ENCODE measurements at places on chromosomes 12 and 14.

DNA sequence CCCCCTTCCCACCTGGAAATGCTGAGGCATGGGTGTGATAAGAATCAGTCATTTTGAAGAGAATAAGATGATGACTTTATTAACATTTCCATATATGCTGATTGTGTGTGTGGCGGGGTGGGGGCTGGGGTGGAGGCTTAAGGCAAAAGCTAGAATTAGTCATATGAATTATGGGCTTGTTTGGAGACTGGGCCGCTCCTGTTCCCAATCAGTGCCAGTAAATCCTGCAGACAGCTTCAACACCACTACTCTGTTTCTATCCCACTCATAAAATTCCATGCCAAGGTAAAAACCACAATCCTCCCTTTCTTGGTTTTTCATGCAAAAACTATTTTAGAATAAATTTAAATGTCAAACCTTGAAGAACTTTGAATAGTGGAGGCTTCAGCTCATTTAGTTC lies 29.9 kb upstream of the SLC38A2 start:
- no peak for DNase-seq

GRCh38 chr12:537772-538171 lies 78.0 kb downstream of the B4GALNT3 start:
- DNase-seq, result no peak

DNA sequence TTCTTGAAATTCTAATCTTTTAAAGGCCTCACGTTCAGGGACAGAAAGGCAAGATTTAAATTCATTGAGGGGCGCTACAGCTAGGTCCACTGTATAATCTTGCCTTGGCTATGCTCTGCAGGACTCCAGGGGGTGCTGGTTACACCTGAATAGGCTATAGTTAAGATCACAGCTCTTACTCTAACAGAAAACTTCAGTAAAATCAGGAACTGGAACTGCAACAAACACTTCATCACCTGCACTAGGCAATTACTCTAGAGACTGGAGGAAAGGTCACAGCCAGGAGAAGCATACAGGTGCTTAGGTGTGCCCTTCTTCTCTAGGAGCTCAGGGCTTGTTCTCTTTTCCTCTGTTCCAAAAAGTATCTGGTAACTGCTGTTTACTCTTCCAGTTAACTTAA lies 20.9 kb downstream of the SLCO1C1 start:
- DNase-seq, result no peak

DNA sequence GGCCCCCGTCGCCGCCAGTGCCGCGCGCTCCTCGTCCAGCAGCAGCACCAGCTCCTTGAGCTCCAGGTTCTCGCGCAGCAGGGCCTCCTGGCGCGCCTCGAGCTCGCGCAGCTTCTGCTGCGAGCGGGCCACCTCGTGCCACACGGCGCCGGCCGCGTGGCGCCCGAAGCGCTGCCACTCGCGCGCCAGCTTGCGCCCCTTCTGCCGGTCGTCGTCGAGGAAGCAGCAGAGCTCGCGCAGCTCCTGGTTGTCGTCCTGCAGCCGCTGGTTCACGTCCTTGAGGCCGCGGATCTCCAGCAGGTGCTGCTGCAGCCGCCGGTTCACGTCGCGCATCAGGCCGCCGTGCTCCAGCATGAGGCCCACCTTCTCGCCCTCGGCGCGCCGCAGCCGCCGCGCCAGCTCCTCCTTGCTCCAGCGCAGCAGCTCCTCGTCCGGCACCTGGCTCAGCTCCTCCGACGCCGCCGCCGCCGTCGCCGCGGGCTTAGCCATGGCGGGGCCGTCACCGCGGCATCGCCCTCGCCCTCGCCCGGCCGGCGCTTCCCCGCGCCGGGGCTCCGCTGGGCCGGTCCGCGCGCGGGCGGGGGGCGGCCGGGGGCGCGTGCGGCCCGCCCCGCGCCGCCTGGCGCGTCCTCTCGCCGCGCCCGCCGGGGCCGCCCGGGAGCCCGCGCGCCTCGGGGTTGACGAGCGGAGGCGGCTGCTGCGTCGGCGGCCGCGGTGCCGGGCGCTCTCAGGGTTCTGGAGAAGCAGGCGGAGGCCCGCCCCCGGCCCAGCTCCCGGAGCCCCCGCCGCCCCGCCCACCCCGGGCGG lies at the start of gene CCDC85C:
Gene CCDC85C (minus strand): TSS at position 737 of the 807 bp plus-strand sequence. CDS start 248 bp downstream, at position 489.
- peak; percentile 29 for DNase-seq

DNA sequence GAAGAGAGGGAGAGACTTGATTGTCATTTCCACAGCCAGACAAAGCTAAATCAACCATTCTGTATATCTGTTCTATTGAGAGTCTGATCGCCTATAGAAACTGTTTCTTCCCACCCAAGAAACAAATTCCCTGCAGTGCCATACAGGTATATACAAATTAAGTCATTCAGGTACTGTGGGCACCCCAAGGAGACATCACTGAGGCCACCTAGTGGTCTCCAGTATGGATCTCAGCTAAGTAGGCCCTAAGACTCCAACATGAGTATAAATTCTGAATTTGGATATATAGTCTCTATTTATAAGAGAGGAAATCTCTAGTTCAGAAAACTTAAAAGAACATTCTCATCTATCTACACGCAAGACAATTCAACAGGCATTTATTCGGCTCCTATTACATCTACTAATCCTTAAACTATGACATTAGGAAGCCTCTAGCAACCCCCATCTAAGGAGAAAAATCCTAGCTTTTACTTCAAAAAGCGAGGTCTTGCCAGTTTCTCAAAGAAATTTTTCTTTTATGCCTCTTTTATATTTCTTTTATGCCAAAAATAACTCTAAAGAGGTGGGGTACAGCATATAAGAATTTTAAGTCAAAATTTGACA lies 62.6 kb downstream of the DCAF5 start:
- no peak for DNase-seq

DNA sequence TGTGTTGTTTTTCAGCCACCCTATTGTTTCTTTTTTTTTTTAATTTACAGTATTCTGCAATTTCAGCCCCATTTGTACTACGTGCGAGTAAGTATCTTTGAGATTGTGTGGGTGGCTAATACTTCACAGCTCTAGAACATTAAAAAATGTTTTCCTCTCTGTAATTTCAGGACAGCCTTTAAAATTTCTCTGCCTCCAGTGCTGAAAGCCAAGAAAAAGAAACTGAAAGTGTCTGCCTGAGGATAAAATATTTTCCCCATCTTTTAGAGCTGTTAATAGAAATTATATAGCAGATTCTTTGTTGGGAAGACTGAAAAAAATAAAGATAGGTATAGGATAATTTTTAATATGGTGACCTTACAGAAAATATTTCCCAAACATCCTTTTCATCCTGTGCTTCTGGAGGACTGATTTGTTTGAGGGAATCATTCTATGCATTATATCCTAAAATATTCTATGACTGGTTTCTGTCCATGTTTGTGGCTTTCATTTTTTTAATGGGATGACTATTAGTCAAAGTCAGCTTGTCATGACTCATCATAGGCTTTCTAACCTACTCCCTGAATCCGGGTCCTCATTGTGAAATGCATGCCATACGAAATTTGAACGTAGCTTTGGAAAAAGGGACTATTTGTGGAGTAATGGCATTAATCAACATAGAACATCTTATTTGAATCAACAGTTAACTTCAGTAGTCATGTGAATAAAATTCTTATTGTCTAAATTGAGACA lies 10.8 kb upstream of the TCTN2 start:
- no peak for DNase-seq

DNA sequence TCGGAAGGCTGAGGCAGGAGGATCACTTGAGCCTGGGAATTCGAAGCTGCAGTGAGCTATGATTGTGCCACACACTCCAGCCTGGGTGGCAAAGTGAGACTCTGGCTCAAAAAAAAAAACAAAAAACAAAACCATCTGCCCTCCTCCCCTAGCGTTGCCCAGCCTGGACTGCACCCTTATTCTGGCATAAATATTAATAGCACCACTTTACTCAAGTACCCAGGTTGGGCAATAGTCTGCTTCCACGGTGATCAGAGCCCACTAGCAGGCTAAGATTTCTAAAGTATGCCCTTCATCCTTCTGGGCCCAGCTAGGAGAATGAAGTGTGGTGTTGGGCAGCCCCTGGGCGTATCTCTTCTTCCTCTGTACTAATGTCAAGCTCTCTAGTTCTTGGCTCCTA lies 33.3 kb downstream of the KCTD10 start:
- no peak for DNase-seq

- no peak for DNase-seq
These were observed 85.7 kb upstream of the E2F7 start for GRCh38 chr12:77151030-77151429.
